ENCODE measurements at places on chromosomes 3 and 15.

DNA sequence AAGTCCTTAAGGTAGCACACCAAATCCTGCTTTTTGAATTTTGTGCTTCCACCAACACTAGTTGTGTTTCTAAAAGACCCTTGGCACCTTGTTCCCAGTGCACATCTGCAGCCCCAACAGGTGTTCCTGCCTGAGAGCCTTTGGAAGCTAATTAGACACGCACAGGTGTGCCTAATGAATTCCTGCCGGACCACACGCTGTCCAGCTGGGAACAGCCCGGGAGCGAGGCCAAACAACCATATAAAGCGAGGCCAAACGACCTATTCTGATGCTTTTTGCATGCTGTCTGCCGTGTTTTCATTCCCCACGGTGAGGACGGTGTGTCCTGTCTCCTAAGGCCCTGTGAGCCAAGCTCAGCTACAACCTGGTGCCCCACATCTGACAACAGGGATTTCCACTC lies 99.5 kb downstream of the ATG7 start:
- DNase-seq: no peak

- DNase-seq: no peak
These were observed 46.8 kb upstream of the NAALADL2 start for GRCh38 chr3:174812172-174812862.

DNA sequence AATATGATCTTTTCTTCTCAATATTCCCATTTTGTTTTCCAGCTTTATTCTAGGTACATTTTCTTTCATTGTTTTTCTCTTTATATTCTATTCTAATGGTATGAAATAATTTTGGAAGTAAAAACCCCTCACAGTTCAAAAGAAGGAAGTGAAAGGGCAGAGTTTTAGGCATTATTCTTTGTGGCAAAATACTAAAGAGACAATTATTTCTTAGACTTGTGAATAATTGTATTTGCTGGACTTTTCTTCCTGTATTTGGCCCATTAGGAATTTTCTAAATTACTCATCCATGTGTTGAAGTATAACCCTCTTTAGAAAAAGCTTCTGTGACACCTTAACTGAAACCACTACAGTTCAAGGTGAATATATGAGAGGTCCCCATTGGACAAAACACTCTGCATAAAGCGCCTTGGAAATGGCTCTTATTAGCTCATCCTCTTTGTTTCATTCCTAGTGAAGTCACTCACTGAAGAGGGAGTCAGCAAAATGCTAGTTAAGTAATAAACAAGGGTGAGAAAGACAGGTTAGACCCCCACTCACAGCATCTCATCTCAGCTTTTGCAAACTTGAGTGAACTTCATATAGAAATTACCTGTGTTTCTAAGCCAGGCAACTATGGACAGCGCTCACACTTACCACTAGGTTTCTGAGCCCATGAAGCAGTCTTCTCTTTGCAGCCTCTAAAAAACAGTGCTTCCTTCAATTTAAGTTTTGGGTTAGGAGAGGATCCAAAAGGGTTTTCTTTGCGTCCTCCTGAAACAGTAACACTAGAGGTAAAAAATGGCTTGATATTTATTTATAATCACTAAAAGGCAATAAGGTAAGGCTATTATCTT lies 327.5 kb downstream of the ARPP21 start:
- no peak for DNase-seq

DNA sequence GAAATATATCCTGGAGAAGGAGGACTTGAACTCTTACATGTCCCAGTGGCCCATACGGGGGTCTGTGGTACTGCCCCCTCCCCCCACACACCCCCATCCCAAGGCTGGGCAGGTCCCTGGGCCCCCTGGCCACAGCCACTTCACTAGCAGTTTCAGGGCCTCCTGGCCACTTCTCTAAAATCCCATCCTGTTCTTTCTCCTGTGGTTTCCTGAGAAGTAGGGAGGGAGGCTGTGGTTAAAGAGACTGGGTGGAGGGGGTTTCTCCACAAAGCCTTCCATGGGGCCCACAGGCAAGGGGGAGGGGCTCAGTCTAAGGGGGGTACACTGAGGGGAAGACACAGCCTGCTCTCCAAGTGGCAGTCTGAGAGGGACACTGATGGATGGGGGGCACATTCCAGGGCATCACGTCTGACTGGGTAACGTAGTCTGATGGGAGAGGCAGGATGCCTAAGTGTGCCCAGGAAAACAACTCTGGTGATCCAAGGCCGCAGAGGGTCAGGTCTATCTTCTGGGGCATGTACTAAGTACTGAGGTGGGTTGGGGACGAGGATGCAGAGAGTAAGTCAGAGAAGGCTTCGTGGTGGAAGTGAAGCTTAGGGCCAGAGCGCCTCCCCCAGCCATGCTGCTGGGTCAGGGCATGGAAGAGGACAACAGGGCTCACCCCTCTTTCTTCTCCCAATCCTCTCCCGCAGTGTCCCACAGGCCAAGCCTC lies 48.0 kb upstream of the C15orf39 start:
- no peak for DNase-seq

GRCh38 chr3:122902326-122902725 lies 107.5 kb downstream of the SLC49A4 start:
- no peak for DNase-seq

DNA sequence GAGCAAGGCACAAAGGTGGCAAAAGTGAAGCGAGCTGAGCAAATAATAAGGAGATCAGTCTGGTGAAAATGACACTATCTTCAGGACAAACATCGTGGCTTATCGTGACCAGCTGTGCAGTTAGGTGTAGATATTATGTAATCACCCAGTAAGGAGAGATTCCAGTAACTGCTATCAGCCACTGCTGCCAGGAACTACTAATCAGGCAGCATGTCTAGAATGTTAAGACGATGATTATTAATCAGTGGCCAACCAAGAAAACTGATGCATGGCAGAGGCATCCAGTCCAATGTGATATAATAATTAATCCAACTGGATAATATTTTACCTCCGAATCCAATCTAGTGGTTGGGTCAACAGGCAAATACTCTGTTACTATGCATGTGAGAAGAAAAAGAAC lies 252.7 kb upstream of the ZPLD1 start:
- no peak for DNase-seq

DNA sequence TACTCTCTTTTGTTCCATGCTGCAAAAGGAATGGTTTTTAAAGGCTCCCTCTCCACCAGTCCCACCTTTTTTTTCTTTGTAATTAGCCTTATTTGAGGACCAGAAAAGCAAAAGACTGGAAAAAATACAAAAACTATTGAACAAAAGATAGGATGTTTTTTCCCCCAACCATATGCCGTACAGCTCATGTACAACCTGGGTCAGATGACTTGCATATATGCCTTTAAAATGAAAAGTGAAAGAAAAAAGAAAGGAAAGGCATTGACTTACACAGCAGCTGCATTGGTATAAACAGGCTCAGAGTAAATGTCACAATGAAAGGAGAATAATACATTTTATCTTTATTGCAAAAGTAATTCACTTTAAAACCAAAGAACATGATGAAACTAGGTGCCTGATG lies 69.5 kb upstream of the CMC1 start:
- no peak for DNase-seq
